ENCODE measurements at places on chromosomes 3 and 15.
A peak's percentile ranks its signal among the peaks of the same experiment; 100 is the strongest.

GRCh38 chr3:42529468-42529867, 27.0 kb downstream of the VIPR1 start:
- no peak for DNase-seq

DNA sequence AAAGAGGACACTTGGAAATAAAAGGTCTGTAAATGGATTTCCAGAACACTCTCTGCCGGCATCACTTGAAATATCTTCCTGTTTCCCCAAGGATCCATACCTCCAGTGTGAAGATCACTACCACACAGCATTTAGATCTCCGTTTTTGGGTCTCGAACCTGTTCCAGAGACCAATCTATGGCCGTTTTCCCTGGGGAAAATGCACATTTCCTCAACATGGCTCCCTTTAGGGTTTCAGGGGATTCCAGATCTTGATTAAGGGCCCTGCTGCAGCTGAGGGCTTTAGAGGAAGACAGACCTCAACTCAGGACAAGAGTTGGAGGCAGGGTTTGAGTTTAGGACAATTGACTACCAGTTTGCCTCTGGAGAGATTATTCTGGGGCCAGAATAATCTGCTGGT, 2.1 kb downstream of the CTSH start:
- no peak for DNase-seq

DNA sequence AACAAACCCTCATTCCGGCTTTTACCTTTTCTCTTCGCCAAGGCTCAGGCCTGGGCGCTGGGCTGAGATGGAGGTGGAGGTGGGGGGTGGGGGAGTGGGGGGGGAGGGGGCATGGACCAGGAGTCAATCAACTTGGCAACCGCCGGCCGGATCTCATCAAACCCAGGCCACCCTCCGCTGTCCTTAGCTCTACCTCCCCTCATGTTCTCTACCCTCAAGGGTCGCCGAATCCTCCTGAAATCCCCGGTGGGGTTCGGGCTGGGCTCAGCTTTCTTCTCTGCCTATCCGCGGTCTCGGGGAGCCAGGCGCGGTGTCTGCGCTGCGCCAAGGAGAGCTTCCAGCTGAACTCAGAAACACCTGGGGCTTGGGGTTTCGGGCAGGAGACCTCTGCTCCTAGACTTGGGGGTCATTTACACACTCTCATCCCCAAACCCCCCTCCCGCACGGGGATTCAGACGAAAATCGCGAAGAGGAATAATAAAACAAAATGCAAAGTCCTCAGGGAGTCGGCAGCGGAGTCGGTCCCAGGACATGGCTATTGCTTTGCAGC, 2.5 kb downstream of the ONECUT1 start:
- DNase-seq: no peak

GRCh38 chr3:44019736-44020135, 221.9 kb upstream of the TOPAZ1 start:
- no peak for DNase-seq

DNA sequence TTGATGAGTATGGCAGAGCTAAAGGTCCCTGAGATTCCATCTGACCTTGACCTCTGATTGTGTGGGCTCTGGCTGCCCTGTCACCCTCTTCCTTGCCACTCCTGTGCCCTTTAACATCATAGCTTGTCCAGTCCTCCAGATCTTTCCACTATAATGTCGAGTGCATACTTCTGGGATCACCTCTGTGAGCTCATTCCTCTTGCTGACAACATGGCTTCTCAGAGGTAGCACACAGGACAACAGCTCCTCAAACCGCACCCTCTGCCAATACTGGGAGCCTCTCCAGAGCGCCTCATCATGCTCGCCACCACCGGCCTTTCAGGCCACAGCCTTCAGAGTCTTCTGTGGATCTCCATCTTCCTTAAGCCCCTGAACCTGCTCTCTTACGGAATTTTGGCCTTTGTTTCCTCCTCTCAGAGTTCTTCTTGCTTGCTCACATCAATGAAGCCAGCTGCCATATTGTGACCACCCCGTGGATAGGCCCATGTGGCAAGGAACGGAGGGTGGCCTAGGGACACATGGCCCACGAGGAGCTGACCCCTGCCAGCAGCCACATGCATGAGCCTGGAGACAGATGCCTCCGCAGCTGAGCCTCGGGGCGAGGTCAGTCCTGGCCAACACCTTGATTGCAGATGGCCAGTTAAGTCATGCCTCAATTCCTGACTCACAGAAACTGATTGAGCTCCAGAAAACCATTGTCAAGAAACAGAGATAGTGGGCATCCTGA, 31.1 kb downstream of the PLA2G4D start:
- DNase-seq: no peak

DNA sequence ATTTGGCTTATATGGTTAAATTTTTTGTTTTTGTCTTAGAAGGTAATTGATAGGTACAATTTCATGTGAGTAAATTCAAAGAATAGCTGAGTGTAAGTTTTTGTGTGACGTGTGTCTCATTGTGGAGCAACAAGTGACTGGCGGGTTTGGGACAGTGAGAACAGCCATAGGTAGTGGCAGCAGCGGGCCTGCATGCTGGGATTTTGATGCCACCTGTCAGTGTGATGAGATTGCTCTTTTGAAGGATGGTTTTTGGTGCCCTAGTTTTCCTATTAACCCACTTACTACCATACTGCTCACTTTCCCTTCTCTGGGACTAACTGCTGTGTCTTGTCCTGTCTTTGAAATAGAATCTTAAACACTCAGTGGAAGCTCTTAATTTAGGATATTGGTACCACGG, 522.6 kb downstream of the NAALADL2 start:
- DNase-seq: no peak

DNA sequence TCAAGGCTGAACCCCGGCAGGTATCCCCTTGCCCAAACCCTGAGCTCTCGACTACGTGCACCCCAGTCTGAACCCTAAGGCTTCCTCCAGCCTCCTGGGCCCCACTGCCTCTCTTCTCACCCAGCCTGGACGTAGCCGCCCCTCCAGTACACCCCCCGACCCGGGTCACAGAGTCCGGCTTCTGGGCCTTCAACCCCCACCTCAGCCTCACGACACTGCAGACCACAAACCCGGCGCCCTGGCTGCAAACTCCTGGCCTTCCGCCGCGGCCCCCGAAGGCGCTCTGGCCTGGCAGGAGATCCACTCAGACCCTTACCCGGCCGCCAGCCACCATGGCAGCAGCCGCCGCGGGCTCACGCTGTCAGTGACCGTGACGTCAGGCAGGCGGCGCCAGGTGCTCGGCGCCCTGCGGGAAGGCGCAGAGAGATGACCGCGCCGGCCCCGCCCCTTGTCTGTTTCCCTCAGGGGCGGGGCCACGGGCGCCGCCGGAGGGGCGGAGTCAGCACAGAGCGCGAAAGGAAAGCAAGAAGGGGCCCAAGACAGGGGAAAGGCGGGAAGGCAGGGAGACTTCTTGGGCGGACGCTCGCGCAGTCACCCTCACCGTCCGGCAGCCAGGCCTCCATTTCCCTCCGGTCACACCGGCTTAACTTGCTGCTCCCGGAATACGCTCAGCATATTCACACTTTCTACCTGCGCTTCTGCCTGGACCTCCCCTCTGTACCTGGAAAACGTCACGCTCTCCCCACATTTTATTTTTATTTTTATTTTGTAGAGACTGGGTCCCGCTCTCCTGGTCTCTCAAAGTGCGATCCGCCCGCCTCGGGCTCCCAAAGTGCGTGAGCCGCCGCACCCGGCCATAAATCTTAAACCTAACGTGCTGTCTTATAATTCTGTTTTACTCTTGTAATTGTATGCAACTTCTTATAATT, at the start of gene RMDN3:
TSS of gene RMDN3 (minus strand) at position 372 of the 929 bp plus-strand sequence. CDS start 471 bp downstream, outside the sequence.
- peak; percentile 95 for DNase-seq

GRCh38 chr3:115666920-115667737, 43.8 kb downstream of the GAP43 start:
- no peak for DNase-seq

DNA sequence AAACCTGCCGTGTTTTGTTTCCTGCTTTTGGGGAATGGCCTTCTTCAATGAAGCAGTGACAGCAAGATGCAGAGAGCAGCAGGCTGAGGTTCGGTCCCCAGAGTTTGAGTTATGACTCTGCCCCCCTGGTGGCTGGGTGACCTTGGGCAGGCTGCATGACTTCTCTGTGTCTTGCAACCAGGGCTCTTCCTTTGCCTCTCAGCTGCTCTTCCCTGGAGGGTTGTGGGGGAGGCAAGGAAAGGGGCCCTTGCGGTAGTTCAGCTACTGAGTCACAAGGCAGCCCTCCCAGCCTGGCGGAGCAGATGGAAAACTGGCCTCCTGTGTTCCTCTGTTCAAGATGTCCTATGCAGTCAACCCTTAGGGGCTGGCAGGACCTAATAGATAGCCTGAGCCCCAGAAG, 17.1 kb downstream of the CTXND1 start:
- peak; percentile 57 for DNase-seq

GRCh38 chr3:10442151-10442795, 63.1 kb downstream of the ATP2B2 start:
- no peak for DNase-seq

DNA sequence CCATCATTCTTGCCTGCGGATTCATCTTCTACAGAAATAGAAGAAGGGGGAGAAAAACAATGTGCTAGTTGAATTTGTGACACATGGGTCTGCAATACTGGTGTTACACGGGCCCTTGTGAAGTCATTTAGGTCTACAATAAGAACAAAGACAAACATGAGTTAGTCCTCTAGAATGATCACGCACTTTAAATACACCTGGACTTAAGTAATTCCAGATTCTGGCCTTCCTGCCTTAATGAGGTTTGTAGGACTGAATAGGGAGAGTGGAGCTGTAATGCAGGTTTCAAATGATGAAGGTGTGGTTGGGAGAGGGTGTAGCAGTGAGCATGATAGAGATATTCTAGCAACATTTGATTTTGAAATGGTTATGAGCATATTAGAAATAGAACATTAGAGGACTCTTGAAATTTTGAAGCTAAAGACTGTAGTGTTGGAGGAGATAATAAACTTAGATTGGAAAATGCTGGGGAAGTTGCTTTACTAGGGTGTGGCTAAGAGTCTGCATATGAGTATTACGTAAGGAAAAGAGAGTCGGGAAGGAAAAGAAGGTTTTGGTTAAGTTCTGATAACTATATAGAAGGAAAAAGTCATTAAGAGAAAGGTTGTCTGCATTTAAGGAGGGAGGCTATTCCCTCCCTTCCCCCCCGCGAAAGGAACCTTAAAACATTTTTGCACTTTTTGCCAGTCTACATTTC, 606 bp downstream of the EIF2A start:
- no peak for DNase-seq

All from GM20000 (cell line).